ENCODE measurements at places on chromosomes 1 and 21.

DNA sequence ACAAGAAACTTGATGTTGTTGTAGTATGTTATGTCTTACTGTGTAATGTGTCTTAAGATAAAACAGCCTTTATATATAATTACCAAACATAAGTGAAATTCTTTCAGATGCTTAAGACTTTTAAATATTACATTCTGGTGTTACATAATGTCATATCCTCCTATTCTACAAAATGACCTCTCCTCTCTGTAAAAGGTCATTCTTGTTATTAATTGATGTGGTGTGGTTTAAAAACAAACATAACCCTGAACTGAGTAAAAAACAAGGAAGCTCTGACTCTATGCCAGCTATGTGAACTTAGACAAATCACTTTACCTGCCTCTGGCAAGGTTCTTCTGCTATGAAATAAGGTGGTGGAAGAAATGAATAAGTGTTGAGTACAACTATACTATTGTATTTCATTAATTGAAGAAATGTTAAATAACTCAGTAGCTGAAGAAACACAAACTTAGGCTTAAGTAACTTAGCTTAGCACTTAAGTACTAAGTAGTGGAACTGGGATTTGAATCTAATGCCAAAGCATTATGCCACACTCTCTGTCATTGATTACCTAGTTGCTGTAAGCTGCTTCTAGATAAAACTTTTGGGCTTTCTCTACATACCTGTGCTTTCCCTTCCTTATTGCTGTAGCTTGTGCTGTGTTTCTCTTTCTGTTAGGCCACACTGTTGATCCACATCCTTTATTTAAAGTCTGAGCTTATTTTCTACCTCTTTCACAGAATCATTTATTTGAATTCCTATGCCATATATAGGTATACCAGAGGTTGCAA, 859 bp upstream of the ANGPTL1 start:
- DNase-seq = no peak

- no peak for DNase-seq
Observed at GRCh38 chr1:228107636-228108035, 1.5 kb downstream of the MRPL55 start.

- no peak for DNase-seq
Observed at GRCh38 chr1:237700181-237700580, 190.5 kb downstream of the ZP4 start.

- no peak for DNase-seq
Observed at GRCh38 chr1:54754045-54754444, 10.3 kb downstream of the PARS2 start.

DNA sequence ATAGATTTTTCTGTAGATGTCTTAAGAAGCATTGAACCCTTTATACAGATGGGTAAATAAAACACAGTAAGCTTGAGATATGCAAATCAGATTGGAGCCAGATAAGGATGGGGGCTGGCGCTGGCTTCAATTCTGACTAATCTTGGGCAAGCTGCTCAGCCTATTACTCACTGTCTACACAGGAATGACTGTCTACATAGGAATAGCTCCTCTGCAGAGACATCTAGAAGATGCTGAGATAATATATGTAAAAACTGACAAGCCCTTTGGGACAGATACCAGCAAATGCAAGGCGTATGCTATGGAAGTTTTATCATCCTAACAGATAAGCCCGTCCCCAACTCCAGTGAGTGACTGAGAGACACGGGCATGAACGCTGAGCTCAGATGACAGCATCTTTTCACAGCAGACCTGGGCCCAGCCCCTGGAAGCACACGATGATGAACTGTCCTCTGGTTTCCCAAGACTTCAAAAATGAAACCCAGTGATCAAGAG, 1.7 kb downstream of the CLDN14 start:
- DNase-seq = peak; percentile 30

GRCh38 chr1:152244576-152245273, 20.7 kb upstream of the HRNR start:
- DNase-seq = no peak

DNA sequence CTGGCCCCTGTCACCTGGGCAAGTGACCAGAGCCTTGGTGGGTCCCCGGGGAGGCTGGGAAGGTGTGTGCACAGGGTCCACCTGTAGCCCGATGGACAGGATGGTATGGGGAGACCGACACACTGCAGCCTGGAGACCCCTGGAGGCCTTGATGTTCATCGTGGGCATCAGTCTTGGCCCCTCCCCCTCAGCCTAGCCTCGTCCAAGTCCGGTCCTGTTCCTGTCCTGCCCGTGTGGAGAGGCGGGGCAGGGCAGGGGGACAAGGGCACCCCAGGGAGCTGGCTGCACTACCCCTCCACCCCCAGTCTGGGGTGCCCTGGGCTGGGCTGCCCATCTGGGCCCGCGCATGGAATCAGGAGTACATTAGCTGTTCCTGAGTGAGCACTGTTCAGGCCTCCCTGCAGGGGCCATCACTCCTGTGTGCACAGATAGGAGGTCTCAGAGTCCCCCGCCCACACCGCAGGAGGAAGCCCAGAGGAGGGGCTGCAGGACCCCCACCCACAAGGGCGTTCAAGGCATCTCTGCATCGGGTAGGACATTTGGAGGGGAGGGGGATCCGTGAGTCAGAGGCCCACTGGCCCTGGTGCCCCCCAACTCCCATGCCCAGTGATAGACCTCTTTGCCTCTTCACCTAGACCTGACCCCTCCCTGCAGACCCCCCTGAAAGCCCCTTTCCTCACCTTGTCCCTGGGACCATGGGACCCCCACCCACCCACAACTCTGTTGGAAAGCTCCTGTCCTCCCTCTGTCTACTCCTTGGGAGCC, 63.2 kb downstream of the WNT9A start:
- no peak for DNase-seq
